ENCODE measurements at places on chromosomes 12 and 14.

GRCh38 chr12:114152890-114153289 is 186.8 kb upstream of the RBM19 start:
- no peak for DNase-seq

DNA sequence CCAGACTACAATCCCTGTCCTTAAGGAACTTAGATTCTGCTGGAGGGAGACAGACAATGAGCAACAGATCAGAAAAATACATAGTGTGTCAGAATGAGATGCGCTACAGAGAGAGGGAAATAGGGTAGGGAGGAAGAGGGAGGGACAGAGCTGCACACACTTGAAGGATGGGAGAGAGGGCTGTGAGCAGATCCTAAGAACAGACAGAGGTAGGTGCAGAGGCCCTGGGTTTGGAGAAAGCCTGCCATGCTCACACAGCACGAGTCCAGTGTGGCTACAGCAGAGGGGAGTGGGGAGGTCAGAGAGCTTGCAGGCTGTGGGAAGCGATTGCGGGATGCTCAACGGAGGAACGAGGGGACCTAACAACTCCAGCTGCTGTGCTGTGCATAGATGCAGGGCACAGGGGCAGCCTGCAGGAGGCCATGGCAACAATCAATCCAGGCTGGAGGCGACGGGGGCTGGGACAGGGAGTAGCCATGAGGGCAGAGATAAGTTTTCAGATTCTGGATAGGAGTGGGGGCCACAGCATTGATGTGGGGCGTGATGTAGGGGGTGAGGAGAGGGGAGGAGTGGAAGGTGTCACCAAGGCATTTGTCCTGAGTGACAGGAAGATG is 20.7 kb downstream of the FAIM2 start:
- DNase-seq: no peak

DNA sequence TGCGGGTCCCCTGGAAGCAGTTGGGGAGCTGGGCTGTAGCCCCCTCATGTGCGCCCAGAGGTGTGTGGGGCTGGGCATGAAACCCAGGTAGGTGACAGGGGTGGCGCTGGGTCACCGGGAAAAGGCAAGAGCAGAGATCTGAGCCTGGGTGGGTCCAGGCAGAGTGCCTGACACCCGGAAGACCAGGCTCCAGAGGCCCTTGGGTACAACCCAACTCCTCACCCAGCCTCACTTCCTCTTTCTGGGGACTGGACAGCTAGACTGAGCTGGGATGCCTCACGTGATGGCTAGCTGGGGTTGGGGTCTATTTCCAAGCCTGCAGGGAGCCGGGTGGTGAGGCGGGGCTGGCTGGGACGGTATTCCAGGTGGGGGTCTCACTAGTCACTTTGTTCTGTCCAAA is 16.3 kb upstream of the CYP46A1 start:
- no peak for DNase-seq

GRCh38 chr14:74712499-74713394 is at the start of the genes AREL1 and FCF1:
Gene AREL1 (minus strand): TSS chr14:74713080. CDS start chr14:74685615, 27,465 bp downstream.
Gene FCF1 (plus strand): TSS chr14:74713144. CDS start chr14:74713198, 54 bp downstream.
- peak; percentile 84 for DNase-seq

DNA sequence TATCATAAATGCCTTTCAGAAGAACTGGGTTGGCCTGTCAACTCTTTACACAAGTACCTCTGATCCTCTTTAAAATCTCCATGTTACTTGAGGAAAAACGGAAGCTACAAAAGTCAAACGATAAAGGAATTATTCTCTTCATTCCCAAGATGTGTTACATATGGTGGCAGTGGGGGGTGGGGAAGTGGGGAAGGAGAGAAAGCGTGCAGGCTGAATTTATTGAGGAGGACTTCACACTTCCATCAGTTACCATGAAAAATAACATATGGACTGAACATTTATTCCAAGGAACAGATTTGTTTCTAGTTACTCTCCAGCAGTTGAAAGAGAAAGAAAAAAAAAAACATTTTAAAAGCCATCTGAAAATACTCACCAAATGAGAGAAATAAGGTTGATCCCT is 474.4 kb upstream of the DCN start:
- no peak for DNase-seq

DNA sequence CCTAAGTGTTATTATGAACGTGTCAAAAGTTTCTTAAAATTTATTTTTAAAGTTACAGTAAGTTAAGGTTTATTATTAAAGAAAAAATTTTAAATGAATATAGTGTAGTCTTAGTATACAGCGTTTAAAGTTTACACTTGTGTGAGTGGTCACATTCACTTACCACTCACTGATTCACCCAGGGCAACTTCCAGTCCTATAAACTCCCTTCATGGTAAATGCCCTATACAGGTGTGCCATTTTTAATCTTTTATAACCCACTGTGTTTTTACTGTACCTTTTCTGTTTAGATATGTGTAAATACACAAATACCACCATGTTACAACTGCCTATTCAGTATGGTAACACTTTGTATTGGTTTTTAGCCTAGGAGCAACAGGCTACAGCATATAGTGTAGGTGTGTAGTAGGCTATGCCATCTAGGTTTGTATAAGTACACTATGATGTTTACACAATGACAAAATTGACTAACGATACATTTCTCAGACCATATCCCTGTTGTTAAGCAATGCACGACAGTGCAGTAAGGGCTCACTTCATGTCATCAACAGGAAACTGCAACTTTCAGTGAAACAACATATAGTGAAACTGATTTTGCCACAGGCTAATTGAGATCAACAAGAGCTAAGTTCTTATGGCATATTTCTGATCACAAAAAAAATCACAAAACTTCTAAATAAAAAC is 112.0 kb upstream of the TMCC3 start:
- DNase-seq: no peak

DNA sequence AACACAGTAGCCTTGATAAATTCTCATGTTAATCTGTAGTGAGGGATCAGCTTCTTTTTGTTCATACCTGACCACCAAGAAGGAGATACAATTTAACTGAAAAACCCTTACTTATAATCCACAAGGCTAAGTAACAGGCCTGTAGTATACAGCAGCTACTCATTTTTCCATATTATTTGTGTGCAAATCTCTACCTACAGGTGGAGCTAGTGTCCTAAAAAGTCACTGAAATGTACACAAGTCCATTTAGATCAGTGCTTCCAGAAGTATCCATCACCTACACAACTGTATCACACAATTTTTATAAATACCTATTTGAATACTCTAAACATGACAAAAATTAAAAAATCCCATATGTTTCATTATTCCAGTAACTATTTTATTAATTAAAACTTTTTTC is 173.2 kb downstream of the SLC35F4 start:
- no peak for DNase-seq

DNA sequence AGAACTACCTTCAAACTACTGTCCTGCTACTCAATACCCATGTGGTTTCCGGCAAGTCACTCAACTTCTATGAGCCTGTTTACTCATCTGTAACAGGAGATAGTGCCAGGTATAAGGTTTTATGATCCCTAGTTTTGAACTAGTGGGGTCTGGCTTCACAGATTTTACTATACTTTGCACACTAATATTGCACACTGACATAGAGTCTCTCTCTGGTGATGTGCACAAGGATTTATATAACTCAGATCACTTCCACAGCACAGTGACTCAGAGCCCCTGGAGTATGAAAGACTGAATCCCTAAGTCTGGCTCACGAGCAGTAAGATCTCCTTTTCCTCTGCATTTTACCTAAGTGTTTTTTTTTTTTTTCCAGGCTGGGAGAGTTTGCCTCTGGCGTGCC is 69.7 kb upstream of the SLC38A2 start:
- DNase-seq: no peak

GRCh38 chr12:111309584-111309983 is 59.3 kb downstream of the PHETA1 start:
- no peak for DNase-seq

DNA sequence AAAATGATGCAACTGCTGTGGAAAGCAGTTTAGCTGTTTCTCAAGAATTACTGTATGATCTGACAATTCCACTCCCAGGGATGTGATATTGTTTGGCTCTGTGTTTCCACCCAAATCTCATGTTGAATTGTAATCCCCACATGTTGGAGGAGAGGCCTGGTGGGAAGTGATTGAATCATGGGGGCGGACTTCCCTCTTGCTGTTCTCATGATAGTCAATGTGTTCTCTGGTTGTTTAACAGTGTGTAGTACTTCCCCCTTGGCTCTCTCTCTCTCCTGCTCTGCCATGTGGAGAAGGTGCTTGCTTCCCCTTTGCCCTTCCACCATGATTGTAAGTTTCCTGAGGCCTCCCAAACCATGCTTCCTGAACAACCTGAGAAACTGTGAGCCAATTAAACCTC is 93.4 kb upstream of the CPM start:
- DNase-seq: no peak

GRCh38 chr14:35213869-35214387 is 78.3 kb upstream of the PSMA6 start:
- DNase-seq: no peak

DNA sequence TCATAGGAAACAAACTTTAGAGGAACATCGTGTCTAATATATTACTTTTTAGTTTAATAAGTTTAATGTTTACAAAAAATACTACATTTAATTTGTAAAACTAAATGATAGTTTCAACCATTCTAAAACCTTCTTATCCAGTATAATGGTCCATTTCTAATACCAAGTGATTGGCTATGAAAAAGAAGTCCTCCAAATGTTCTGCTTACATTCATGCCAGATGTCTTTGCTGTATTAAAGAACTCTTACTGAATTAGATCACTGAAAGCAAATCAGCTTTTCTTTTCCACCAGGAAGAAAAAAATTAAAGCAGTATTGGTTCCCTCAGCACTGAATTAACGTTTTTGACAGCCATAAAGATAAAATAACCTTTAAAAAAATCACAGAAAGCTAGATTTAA is 3.7 kb downstream of the NOVA1 start:
- DNase-seq: no peak

GRCh38 chr14:83847102-83847501 is 1682.8 kb upstream of the FLRT2 start:
- no peak for DNase-seq

- no peak for DNase-seq
Observed at GRCh38 chr14:73645248-73645610, 443 bp downstream of the DNAL1 start.

- no peak for DNase-seq
Observed at GRCh38 chr14:71142375-71143038, 235.2 kb downstream of the PCNX1 start.

GRCh38 chr14:54450535-54450934 is 9.4 kb upstream of the CNIH1 start:
- no peak for DNase-seq

DNA sequence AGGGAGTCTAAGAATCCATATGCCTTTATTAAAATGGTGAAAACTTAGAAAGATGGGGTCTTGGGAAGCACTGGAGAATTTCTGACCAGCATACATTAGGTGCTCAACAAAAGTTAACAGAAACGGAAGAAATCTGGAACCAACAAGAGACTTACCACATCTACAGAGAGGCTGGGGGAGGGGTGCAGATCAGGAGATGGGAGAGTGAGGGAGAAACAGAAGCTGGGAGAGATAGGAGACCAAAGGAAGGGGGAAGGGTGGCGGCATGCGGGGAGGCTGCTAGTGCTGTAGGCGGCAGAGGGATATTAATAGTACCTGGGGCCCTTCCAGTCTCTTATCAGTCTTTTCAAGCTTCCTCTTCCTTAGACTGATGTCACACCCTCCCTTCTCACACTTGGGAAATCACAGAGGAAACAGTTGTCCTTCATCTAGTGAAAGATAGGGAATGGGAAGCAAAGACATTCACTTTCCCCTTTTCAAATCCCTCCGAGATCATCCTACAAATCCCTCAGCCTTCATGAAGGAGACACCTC is 18.1 kb downstream of the ZBTB39 start:
- no peak for DNase-seq

- no peak for DNase-seq
Observed at GRCh38 chr12:103768467-103769123, 72.4 kb downstream of the NT5DC3 start.

DNA sequence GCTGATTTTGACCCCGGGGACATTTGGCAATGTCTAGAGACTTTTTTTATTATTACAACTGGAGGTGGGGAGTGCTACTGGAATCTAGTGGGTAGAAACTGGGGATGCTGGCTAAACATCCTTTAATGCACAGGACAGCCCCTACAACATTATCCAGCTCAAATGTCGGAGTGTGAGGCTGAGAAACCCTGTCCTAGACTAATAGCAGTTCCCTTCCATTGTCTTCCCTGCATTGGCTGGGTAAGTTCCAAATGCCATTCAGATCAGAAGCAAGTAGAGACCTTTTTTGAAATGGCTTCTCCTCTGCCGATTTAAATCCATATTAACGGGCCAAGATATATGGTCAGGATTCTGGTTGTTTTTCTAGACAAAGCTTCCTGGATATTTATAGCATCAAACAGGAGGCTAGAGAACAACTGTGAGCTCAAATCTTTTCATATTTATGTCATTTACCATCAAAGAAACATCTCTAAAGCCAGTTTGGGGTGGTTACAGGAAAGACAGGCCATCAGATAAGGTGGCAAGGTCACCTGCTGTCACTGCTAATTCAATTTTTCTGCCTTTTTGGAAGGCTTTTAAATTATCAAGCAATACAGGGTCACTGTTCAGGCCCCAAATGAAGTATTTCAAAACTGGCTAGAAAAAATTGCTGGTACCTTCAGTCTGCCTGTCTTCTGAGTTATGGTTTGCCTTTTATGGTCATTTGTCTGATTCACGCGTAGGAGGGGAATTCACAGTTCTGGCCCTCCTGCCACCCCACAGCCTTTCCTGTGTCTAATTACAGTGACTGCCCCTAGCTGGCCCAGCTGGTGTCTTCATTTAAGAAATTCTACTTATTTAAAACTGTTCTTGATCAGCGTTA is 20.1 kb upstream of the AKAP5 start:
- peak; percentile 45 for DNase-seq

- DNase-seq: peak; percentile 50
Observed at GRCh38 chr12:6752167-6752920, 597 bp downstream of the MLF2 start.

DNA sequence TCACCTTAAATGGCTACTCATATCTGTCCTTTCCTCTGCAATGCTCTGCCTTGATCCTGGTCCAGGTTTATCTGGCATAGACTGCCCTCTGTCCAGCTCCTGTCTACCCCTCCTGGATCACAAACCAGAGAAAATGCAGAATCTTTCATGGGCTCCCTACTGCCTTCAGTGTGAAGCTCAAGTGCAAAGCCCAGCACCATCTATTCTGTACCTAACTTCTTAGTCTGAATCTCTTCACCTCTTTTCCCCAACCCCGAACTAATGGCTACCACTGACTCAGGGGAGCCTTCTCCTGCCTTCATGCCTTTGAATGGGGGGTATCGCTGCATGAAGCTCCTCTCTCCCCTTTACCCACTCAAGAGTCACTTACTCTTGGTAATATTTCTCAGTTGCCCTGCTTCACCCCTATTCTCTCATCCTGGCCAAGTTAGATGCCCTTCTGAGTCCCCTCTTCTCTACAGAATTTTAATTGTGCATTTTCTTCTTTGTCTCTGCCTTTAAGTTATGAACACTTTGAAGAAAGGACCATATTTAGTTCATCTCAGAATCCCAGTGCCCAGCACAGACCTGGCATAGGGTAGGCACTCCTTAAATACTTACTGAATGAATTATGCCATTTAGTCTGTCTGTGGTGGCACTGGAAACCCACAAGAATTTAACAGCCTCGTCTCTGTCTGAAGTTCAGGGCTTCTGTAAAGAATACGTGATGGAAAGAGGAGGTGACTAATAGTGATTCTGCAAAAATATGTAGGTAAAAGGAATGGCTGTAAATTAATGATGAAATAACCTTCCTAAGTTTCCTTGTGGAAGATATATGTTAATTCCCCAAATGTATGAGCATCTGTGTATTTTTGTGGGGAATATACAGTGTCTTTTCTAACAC is 191.3 kb upstream of the AMIGO2 start:
- DNase-seq: no peak

- DNase-seq: no peak
Observed at GRCh38 chr12:113778432-113779132, 187.5 kb downstream of the RBM19 start.
